ENCODE measurements at places on chromosomes 3 and 15. TPM values are rescaled to one million over a fixed set of nuclear protein-coding genes. Genes with fewer than 3 reads are reported as not detected.

SH3GL3 gene
- not detected for total RNA-seq

GABRR3 gene
- total RNA-seq, result not detected

ZNF654 gene
- 9.9 TPM for total RNA-seq

CFAP100 gene
- not detected for total RNA-seq

DNA sequence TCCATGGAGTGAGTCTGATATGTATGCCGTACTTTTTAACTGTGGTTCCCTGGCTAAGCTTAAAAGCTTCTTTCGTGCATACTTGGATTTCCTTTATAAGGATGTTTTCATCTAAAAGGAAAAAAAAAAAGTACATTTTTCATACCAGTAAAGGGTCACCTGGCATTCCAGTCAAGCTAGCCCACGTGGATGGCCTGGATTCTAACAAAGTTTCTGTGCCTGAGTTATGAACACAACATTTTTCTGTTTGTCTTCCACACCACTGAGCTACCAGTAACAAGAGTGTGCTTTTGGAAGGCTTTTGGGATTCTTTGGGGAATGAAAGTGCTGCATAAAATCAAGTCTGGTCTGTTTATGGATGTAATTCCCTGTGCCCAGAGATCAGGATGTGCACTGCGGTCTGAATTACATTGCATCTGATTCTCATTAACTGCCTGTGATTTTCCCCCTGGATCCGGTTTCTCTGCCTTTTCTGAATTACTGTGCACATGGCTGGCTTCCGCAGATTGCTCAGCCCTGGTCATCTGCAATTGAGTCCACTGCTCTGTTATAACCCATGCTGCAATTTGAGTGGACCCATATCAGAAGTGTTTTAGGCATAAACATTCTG lies 38.2 kb upstream of the MAGI1 start:
- DNase-seq, result no peak

GRCh38 chr3:111864821-111865656 lies 6.0 kb downstream of the PHLDB2 start:
- no peak for DNase-seq

DNA sequence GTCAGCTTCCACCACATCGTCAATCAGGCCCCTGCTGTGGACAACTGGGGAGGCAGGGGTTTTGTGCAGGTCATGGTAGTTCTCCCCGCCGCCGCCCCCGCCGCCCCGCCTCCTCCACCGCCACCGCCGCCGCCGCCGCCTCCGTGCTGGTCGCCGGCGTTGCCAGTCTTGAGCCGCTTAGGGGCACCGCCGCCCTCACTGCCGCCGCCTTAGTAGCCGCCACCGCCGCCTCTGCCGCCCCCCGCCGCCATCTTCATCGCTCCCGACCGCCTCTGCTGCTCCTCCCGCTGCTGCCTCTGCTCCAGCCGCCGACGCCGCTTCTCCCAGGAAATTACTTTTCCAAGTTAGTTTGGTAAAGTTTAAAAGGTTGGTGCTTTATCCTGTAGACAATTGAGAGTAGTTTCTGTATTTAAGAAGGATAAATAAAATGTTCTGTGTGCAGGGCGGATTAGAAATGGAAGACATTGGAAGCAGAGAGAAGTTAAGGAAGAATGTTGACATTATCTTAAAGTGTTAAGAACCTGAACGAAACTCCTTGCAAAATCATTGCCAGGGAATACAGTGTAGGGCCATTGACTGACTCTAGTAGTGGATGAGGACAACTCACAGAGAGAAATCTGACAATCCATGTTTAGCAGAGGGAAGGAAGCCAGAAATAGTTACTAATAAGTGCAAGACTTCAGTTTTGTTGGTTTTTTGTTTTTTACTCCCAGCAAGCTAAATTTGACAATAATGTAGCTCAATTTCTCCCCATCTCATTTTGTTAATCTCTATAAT lies 53.0 kb upstream of the GOLGA8A start:
- DNase-seq, result no peak

- no peak for DNase-seq
Measured at GRCh38 chr3:155356594-155357370, 63.3 kb upstream of the STRIT1 start.

- DNase-seq, result no peak
Measured at GRCh38 chr3:14869917-14870782, 51.4 kb downstream of the FGD5 start.

- peak; percentile 82 for DNase-seq
Measured at GRCh38 chr3:183253528-183254486, 754 bp downstream of the B3GNT5 start.

DLEC1 gene
- 0.08 TPM for total RNA-seq

GRCh38 chr3:150414258-150414657 lies 6.2 kb downstream of the TSC22D2 start:
- no peak for DNase-seq

TLR9 gene
- total RNA-seq, result 0.66 TPM

CYP1A2 gene
- total RNA-seq, result not detected

DNA sequence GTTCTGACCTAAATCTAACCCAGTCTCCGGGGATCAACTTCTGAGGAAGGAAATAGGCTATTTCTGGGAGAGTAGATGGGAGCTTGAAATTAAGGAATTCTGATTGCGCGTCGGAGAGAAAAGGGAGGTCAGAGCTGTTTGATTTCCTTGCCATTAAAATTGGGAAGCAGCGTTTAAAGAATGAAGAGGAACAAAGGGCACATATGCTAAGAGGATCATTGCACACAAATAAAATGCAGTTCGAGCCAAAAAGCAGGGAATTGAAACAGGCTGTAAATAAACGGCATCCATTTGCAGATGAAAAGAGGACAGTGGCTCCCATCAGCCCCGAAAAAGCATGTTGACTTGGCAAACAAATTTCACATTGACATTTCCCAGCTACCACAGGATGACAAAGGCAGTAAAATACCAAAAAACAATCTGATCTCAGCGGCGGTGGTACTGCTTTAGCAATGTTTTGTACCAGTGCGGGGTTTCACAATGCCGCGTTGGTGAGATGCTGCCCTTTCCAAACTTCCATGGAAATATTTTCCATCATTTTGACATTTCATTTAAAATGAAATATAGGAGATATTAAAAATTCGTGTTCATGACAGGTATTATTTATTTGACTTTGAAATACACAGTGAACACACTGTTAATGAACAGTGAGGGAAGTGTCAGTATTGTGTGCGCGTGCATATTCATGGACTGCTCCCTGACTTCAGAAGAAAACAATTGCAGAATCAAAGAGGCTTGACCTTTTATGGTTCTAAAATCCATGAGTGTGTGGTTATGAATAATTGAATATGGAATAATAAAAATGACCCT lies 108.8 kb downstream of the SQOR start:
- DNase-seq, result no peak

GRCh38 chr3:56467108-56467507 lies 1.2 kb downstream of the ERC2 start:
- DNase-seq, result peak; percentile 62

DNA sequence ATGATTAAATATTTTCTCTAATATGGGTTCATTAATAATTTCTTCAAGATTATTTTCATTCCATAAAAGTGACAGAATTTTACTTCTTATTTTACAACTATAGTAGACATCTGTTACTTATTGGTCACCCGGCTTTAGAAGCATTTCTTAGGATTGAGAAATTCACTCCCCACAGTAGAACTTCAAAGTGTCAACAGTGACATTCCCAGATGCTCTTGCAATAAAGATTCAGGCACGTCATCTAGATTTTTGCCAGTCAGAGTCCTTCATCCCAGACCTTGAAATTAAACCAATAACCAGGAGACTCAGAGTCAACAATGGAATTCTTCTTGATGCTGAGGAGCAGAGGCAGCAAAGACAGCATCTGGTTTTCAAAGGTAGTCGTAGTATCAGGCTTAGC lies 190.8 kb downstream of the VGLL3 start:
- no peak for DNase-seq

GRCh38 chr3:101148001-101148400 lies 154.8 kb upstream of the ABI3BP start:
- DNase-seq, result no peak

GOLGA8T gene
- total RNA-seq, result 0.47 TPM

OR5K2 gene
- not detected for total RNA-seq

GRCh38 chr3:102074946-102075345 lies 225.6 kb downstream of the NFKBIZ start:
- no peak for DNase-seq

GOLGA8O gene
- 1.2 TPM for total RNA-seq

DNA sequence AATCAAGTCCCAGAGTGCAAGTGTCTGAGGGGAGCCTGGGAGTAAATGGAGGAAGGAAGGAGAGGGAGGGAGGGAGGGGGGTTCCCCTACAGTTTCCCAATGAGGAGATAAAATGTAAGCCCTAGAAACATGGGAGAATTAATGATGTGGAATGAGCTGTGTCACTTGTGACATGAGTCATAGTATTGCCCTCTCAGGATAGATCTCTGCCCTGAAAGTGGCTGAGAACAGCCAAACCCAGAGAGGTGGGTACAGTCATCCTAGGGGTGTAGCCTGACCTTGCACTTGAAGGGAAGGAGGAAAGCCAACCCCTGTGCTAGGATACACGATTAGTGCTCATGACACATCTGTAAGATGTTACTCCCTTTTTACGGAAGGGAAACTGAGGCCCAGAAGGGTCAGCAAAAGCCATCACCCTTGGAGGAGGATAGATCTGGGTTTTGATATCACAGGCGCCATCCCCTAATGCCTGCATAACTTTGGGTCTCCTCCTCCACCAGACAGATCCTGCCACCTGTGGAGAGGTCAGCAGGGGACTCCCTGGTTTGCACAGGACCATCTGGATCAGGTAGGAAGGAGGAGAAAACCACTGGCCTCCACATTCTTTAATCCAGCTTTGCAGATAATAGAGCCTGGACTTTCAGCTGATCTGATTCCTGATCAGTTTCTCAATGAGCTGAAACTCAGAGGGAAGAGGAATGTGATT lies 23.1 kb upstream of the USP3 start:
- no peak for DNase-seq

DNA sequence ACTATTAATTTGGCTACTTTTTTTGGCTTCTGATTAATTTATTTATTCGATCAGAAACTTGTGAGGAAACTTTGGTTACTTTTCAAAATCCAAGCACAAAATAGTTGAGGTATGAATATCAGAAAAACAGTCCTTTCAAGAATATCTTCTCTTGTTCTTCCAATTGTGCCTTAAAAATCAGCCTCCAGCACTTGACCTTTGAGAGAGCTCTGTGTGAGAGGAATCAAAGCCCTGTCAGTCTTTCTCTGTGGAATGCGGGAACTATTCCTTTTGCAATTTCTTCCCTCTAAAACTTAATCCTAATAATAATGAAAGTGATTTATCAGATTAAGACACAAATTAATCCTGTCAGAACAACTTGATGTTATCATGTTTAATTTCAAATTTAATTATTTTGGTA lies 185.9 kb downstream of the ABHD5 start:
- DNase-seq, result no peak

DNA sequence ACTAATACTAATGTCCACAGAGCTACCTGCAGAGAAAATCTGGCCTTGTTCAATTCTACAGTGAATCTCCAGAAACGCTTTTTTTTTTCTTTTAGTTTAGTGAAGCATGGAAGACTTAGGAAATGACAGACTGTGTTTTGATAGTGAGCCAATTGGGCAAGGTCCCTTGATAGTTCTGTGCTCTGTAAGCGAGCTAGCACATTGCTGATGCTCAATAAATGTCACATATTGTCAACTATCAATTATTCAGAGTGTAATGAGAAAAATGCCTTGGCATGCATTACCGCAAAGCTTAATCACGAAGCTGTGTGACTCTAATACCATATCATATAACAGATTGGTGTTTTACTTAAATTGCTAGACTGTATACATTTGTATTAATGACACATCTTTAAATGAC lies 5.2 kb upstream of the C3orf85 start:
- DNase-seq, result no peak

DNA sequence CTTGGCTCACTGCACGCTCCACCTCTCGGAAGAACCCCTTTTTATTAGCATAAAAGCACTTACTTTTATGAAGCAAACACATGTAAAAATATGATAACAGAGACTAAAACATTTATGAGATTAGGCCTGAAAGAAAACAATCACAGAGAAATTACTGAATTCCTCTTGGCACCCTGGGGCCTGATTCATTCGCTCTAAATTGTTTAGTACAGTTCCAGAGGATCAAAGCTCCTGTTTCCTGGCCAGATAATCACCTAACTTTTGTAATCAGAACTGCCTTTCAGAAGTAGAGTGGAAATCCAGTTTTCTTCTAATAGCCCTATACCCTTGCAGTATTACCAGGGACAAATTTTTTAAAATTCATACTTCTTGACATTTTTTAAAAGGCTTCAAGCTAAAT lies 6.4 kb downstream of the NPAP1 start:
- DNase-seq, result no peak

GRCh38 chr3:178967177-178967532 lies 104.5 kb downstream of the ZMAT3 start:
- DNase-seq, result no peak

GRCh38 chr15:68553314-68553993 lies 25.3 kb upstream of the CORO2B start:
- DNase-seq, result no peak

CADPS gene
- 25.0 TPM for total RNA-seq

DNA sequence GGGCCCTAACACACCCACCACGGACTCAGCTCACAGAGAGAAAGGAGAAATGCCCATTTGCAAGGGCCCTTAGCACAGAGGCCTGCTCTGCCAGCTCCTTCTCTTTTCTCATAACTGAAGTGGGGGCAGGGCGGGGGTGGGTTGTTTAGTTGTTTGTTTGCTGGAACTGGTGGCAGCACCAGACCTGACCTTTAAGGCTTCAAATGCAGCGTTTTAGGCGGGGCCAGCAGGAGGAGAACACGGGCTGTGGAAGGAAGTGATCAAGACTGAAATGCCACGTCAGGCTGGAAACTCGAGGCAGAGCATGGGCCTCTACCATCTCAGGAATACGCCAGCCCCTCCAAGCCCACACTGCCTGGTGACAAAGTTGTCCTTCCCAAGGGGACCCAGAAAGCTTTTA lies 9.3 kb downstream of the CACNA2D2 start:
- DNase-seq, result no peak

CCR1 gene
- 2.0 TPM for total RNA-seq

DNA sequence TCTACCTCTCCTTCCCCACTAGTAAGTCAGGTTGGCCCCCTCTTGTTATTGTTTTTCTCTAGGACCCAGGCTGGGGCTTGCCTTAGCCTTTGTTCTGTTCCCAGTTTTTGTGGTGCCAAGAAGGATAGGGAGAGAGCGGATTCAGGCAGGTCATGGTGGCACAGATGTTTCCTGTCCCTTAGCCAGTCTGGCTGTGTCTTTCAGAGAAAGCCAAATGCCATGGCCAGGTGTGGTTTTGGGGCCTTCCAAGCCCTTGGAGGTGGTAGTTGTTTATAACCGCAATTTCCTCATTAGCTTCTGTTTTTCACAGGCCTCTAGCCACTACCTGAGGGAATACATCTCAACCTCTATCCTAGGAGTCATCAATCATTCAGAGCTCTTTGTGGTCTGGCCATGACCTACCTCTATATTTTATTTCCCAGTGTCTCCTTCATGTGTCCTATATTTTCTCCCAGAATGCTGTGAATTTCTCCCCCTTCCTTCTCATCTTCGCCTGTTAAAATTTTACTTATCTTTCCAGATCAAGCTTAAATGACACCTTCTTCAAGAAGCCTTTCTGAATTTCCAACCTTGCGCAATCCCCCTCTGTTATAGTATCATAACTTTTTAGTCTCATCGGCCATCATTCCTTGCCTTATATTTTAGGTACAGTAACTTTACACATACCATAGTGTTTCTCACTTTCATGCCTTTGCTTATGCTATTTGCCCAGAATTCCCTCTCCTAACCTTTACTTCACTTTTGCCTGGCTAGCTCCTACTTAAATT lies 38.2 kb downstream of the TIMP4 start:
- DNase-seq, result no peak
